ENCODE measurements at places on chromosomes 2 and 18.

- no peak for DNase-seq
Measured at GRCh38 chr2:112790305-112790704, 6.0 kb upstream of the IL1A start.

GRCh38 chr2:141195087-141195486, 935.7 kb downstream of the LRP1B start:
- no peak for DNase-seq

DNA sequence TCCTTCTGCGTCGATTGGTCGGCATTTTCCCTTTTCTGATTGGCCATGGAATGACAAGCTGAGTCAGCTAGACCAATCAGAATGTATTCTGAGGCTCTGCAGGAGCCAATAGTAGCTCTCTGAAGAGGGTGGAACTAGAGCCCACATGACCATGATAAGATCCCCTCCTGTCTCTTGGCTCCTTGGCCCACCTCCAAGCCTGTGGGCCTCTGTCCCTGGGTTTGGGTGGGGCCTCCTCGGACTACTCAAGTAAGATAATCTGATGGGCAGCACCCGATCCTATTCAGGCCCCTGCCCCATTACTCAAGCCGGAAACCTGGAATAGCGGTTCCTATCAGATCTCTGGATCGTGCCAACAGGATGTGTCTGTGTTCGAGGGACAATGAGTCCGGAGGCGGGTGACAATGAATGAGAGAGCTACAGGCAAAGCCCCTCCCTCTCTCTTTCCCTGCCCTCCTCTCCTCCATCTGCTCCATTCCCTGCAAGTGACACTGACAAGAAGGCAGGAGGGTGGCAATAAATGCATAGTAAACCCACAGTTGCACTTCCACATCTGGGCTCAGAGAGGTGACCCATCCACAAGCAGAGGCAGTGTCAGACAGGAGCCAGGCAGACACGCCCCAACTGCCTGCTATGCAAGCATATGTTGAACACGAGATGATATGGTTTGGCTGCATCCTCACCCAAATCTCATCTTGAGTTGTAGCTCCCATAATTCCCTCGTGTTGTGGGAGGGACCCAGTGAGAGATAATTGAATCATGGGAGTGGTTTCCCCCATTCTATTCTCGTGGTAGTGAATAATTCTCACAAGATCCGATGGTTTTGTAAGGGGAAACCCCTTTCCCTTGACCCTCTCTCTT, 114.7 kb downstream of the TNS1 start:
- no peak for DNase-seq

DNA sequence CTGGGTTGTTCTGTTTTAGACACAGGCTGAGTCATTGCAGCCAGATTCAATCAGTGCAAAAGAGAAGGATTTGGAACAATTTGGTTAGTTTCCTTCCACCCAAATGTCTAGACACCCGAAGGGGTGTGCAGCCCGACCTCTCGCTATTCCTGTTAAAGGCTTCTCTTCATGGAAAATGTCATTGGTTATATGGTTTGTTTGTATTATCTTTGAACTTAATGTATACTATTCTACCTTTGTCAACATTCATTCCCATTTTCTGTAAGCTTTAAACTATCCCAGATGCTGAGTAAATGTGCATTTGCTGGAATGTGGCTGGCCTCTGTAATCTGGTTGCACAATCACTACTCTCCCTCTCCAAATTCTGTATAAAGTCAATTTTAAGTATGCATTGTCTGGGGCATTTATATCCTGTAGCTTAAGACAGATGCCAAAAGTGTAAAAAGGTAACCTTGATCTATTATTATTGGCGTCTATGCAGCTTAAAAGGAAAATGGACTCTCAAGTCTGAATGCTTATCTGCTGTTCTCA, 80.4 kb upstream of the RND3 start:
- DNase-seq = no peak

DNA sequence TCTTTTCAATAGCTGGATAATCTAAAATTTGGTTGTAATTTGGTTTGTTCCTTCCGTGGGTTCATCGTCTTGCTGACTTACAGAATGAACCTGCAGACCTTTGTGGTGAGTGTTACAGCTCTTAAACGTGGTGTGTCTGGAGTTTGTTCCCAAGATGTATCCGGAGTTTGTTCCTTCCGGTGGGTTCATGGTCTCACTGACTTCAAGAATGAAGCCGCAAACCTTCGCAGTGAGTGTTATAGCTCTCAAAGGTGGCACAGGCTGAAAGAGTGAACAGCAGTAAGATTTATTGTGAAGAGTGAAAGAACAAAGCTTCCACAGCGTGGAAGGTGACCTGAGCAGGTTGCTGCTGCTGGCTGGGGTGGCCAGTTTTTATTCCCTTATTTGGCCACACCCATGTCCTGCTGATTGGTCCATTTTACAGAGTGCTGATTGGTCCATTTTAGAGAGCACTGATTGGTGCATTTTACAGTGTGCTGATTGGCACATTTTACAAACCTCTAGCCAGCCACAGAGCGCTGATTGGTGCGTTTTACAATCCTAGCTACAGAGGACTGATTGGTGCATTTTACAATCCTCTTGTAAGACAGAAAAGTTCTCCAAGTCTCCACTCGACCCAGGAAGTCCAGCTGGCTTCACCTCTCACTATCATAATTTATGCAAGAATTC, 16.6 kb downstream of the RALB start:
- no peak for DNase-seq

DNA sequence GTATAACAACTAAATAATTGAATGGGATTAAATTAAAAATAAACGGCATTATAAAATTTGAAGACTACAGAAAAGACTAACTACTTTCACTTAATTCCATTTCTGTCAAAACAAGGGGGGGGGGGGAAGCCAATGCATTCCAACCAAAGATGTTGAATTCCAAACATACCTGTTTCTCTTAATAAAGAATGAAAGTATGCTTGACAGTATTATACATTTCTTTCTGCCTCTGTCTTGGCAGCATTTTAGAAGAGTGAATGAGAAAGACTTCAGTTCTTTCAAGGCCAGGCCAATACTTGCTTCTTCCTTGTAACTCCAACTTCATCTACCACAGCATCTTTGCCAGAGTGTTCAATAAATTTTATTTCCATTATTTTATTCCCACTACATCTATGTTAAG, 65.9 kb downstream of the PDE11A start:
- no peak for DNase-seq

- DNase-seq = no peak
Measured at GRCh38 chr2:119929537-119929936, 83.3 kb upstream of the EPB41L5 start.

DNA sequence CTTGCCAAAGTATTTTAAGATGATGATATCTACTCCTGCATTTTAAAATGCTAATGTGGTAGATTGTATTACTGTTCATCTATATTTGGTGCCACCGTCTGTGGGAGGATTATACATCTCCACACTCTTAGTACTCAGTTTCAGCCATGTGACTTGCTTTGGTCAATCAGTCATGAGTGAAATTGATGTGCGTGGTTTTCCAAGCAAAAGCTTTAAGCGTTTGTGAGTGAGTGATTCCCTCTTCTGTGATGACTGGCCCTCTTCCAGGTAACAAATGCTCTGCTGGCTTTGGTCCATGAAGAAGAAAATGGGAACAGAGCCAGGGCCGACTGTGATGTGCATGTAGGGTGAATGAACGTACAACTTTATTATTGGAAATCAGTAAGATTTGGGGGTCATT, 330.4 kb downstream of the LPIN1 start:
- no peak for DNase-seq

DNA sequence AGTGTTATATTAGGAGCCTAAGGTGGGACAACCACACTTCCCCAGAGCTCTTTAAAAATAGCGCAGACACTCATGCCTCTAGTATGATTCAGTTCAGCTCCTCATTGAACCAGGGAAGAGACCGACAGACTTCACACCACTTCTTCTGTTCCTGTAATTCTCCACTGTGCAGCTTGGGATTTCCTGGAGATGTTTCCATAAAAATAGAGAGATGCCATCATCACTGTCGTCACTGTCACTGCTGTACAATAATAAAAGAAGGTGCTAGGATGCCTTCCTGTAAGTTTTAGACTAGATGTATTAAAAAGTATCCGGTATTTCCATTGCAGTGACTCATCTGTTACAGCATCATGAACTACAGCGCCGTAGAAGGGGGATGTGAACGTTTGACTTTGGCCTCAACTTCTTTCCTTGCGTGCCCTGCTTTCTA, 110.9 kb downstream of the FAM210A start:
- DNase-seq = no peak

- DNase-seq = no peak
Measured at GRCh38 chr18:39425172-39425850, 1859.7 kb upstream of the CELF4 start.

GRCh38 chr18:77560341-77560992, 310.8 kb downstream of the GALR1 start:
- DNase-seq = no peak

DNA sequence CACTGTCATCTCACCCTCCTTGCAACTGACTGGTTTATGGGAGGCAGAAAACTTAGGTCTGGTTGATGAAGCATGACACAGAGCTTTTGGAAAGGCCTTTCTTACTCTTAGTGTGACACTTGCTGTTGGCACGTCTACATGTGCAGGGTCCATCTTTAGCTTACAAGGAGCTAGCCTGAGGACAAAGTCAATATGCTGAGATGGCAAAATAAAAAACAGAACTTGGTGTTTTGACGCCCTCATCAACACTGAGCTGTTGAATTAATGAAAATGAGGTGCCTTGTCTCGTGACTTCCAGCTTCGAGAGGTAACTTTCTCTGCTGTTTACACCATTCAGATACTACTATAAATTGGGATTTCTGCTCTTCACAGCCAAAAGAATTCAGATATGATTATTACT, 78.5 kb upstream of the KIDINS220 start:
- DNase-seq = no peak

GRCh38 chr2:72750977-72751639, 74.7 kb downstream of the EXOC6B start:
- DNase-seq = no peak

DNA sequence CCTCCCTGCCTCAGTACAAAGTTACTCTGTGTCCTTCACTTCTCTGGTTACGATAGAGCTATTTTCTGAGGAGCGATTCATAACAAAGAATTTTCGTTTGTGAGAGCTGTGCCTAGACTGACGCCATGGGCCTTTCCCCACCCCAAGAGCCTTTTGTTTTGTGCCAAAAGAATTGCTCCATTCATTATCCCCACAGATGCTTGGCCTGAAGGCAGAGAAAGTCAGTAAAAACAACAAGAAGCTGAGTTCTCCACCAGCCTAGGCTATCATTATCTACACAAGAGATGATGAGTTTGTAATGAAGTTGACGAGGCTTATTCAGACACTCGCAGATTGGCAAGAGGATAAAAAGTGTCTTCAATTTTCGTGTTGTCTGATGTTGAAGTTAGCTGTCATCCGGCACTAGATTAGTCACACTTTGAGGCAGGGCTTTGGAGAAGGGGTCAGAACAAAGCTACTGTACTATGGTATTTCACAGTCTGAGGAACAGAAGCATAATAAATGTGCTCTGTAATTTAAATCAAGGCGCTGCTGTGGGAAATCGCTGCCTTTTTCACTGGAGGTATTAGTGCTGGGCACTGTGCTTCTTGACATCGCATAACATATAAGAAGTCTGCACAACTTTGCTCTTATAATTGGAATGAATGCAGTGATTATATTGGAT, 278.4 kb upstream of the FIGN start:
- no peak for DNase-seq

- no peak for DNase-seq
Measured at GRCh38 chr2:23618794-23619530, 234.0 kb downstream of the KLHL29 start.

GRCh38 chr2:68861330-68861729, 9.9 kb downstream of the BMP10 start:
- no peak for DNase-seq

GRCh38 chr2:48940606-48941005, 185.1 kb upstream of the LHCGR start:
- no peak for DNase-seq

DNA sequence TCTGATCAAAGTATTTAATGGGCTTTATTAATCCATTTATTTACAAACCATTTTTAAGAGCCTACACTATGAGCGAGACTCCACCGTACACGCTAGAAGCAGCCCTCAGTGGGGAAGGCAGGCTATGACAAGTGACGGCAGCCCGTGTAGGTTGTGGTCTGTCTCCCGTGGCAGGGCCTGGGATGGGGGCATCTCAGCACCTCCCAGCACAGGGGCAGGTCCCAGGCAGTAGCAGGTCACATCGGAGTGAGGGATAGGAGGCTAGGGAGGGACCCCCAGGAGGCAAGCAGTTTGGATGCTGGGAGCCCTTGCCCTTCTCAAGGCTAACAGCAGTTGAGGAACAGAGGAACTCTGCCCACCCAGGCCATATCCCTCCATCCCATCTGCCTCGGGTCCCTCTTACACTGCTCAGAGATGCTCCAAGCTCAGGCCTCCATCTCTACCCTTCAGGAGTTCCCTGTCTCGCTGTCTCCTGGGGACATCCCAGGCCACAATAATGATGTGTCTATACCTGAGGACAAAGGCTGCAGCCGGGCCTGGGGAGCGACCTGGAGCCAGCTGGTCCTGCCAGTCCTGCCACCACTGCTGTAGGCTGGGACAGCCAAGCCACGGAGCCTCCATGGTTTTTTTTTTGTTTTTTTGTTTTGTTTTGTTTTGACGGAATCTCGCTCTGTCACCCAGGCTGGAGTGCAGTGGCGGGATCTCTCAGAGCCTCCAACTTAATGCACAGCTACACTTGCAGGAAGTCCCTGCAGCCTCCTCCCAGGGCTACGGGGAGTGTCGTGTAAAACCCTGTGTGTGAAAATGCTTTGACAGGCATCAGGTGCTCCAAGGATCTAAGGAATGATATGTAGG, 92.0 kb downstream of the NDUFA10 start:
- no peak for DNase-seq

GRCh38 chr2:216888081-216888480, 28.2 kb upstream of the TNP1 start:
- DNase-seq = no peak

DNA sequence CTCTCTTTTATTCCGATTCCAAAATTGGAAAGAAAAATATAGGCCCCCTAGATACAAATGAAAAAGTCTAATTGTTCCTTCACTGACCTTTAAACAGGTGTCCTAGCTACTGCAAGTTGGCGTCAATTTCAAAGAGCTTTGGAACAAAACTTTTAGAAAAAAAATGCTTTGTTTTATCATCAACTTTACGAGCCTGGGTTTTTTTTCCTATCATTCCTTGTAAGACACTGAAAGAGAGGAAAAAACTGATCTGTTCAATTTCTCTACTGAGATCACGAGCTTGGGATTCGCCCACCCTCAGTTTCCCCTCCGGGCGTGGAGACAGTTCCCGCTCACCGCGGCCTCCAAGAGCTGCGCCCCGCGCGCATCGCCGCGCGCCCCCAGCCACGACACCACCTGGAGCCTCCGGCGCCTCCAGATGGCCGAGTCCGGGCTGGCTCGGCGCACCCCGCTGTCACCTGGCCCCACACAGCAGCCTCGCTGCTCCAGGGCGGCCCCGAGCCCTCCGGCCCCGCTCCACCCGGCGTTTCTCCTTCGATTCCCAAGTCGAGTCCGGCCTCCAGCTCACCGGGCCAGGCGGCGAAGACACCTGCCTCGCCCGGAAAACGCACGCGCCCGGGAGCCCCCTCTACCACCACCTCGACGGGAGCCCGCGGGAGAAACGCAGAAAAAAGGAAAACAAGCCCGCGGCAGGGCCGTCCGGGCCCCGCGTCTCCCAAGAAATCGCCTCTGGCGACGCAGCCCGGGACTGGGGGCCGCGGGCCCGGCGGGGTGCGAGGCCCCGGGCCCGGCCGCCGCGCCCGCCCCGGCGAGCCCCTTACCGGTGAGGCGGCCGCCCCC, 656 bp downstream of the TBC1D8 start:
- no peak for DNase-seq

- no peak for DNase-seq
Measured at GRCh38 chr2:240994171-240994896, 4.1 kb upstream of the SNED1 start.

GRCh38 chr2:217610401-217610814, 392.4 kb downstream of the TNS1 start:
- DNase-seq = no peak

Measured in activated CD4-positive, CD25-positive, alpha-beta regulatory T cell (primary cell).